AG09319 (cell line): ENCODE measurements at places on chromosomes 6 and 20.

DNA sequence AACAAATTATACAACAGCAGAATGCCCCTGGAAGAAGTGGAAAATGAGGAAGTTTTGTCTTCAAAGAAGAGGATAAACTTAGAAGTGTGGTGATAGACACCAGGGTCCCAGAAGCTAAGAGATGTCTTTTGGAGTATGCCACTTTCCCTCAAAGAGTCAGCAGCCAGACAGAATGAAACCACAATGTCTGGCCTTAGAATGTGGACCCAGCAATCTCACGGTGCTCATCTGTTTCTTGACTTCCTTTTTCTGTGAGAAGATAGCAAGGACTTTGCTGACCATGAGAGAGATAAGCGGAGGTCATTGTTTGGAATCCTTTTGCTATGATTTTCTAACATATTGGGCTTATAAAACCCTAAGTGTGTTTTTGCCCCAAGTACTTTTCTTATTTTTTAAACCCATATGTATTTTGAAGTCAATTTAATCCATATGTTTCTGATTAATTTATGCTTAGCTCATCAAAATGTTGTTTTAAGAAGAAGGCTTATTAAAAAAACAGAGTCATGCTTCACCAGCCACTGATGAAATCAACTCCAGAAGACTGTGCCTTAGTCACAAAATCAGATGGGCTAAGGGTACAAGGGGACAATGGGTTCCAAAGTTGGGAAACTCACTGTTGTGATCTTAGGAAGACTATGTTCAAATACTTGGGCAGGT is 451.2 kb upstream of the JAG1 start:
- DNase-seq: no peak

DNA sequence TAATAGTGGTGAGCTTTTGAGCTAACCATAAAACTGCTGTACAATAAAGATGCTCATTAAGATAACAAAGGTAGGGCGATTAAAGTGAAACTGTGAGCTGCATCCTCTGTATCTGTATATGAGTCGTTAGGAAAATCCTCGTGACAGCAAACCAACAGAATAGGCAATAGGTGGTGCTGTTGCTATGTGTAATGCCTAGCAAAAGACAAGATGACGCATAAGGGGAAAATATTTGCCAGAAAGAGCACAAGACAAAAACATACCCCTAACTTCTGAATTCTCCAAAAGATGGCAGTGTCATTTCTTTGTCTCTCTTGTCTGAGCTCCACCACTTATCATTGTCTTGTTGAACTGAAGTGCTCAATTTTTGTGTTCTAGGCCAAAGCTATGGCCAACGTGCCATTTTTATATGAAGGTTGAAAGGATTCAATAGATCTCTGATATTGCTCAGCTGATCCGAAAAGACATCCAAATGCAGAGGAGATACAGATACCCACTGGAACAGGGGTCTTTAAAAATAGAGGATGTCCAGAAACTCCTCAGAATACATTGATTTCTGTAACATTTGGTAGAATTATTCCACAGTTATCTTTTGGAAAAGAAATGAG is 56.3 kb upstream of the ANKEF1 start:
- DNase-seq: peak; percentile 86

DNA sequence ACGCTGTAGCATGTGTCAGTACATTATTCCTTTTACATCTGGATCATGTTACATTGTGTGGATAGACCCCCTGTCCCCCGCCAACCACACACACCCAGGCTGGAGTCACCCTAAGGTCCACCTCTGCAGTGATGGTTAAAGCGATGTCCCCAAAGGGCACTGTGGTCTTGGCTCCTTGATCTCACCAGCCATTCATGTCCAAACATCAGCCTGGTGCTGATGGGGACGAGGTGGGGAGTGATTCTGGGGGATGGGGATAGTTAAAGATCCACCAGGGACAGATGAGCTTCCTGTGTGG is 59.2 kb upstream of the FAM83D start:
- DNase-seq: no peak

GRCh38 chr6:84618046-84618752 is 146.2 kb downstream of the TBX18 start:
- peak; percentile 54 for DNase-seq

DNA sequence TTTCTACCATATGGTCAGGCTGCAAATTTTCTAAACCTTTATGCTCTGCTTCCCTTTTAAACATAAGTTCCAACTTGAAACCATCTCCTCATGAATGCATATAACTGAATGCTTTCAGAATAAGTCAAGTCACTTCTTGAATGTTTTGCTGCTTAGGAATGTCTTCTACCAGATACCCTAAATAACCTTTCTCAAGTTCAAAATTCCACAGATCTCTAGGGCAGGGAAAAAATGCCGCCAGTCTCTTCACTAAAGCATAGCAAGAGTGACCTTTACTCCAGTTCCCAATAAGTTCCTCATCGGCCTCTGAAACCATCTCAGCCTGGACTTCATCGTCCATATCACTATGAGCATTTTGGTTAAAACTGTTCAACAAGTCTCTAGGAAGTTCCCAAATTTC is 1011.2 kb upstream of the CITED2 start:
- DNase-seq: no peak

- no peak for DNase-seq
Observed at GRCh38 chr20:8212286-8212685, 80.2 kb downstream of the PLCB1 start.

- peak; percentile 20 for DNase-seq
Observed at GRCh38 chr6:80214436-80215022, 108.1 kb downstream of the BCKDHB start.

DNA sequence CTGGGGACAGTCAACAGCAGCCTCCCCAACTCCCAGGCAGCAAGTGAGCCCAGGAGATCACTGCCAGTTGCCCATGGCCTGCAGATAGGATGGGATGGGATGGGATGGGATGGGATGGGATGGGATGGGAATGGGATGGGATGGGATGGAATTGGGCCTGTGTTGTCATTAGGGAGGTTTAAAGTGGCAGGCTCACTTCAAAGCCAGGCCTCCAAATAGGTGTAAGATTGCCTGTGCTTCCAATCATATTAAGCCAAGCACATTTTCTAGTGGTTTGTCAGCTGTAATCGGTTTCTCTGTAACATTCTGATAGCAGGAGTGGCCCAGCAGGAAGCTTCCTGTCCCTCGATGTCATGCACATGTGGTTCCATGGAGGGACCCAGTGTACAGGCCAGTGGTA is 82.7 kb upstream of the NXT1 start:
- DNase-seq: no peak
